GM04503 (cell line): ENCODE measurements at places on chromosomes 4 and X.

DNA sequence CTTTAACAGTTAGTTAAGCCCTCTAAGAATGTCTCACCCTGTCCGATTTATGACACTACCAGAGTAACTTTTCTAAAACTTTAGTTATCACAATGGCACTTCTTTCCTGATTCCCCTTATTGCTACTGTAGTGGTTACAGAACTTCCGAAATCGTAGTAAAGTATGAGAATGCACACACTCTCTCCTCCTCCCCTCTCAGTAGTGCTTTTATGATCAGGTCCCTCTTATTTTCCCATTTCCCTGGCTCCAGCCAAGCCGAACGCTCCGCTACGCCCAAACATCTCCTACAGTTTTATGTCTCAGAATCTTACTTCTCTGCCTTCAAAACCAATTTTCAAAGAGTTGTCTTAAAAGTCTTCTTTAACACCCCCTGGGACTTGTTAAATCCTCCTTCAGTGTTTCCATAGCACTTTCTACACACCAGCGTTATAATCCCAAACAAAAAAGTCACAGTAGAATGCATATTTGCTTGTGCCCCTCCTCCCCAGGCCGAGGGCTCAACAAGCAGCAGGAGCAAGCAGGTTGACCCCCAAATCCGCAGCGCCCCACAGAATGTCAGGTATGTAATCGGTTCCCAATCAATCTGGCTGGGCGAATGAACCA, 671 bp downstream of the HPF1 start:
- no peak for DNase-seq

- no peak for DNase-seq
Measured at GRCh38 chr4:174320494-174321199, 36.9 kb downstream of the CEP44 start.

DNA sequence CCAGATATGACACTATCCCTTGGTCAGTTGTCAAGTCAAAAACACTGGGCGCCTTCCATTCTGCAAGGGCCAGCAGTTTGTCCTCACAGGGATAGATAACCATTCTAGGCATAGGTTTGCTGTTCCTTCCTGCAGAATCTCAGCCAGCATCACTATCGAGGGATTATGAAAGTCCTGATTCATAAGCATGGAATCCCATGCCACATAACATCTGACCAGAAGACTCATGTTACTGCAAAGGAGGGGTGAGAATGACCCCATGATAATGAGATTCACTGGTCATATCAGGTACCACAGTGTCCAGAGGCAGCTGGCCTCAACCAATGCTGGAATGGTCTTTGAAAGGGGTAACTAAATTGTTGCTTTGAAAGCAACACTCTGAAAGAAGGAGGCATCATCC, 84.7 kb downstream of the OTC start:
- no peak for DNase-seq

DNA sequence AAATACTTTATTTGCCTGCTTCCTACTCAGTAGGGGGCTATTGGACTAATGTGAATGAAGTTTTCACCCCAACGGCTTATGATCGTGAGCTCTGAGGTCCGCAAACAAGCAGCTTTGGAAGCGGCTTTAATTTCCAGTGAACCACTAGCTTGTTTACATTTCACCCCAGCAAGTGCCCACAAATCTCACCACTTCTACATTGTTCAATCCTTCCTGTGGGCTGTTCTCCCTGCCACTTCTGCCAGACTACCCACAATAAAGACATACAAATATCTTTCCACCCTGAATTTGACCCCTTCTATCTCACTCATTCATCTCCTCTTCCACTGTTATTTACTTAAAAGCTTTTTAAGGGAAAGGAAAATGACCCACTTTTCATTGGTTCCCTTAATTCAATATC, 98.0 kb downstream of the CDS1 start:
- DNase-seq, result no peak

DNA sequence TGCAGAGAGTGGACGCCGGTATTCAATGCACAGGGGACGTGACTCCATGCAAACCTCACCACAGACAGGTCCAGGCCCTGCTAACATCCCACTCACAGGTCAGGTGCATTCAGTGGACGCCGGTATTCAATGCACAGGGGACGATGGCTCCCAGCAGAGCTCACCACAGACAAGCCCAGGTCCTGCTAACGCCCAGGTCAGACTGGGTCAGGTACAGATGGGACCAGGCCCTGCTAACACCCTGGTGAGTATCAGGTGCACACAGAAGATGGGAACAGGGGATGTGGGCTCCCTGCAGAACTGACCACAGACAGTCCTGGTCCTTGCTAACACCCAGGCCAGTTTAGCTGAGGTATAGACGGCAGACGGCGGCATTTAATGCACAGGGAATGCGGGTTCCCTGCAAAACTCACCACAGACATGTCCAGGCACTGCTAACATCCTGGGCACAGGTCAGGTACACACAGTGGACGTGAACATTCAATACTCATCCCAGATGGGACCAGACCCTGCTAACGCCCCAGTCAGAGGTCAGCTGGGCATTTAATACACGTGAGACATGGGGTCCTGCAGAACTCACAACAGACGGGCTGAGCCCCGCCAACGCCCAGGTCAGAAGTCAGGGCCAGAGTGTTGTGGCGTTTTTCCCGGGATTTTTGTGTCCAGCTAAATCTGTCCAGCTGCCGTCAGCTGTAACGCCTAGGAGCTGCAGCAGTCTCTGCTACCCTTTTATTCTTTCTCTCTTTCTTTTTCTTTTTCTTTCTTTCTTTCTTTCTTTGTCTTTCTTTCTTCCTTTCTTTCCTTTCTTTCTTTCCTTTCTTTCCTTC, 99.2 kb downstream of the SHOX start:
- DNase-seq, result no peak

GRCh38 chr4:178356725-178357124, 914.5 kb upstream of the AGA start:
- no peak for DNase-seq
